Fibroblast of pulmonary artery (primary cell): ENCODE measurements at places on chromosomes 13 and 19.
A peak's percentile ranks its signal among the peaks of the same experiment; 100 is the strongest.

GRCh38 chr13:112818040-112818697 lies 128.3 kb downstream of the ATP11A start:
- no peak for DNase-seq

- DNase-seq: no peak
Observed at GRCh38 chr13:99193152-99193551, 7.5 kb upstream of the UBAC2 start.

DNA sequence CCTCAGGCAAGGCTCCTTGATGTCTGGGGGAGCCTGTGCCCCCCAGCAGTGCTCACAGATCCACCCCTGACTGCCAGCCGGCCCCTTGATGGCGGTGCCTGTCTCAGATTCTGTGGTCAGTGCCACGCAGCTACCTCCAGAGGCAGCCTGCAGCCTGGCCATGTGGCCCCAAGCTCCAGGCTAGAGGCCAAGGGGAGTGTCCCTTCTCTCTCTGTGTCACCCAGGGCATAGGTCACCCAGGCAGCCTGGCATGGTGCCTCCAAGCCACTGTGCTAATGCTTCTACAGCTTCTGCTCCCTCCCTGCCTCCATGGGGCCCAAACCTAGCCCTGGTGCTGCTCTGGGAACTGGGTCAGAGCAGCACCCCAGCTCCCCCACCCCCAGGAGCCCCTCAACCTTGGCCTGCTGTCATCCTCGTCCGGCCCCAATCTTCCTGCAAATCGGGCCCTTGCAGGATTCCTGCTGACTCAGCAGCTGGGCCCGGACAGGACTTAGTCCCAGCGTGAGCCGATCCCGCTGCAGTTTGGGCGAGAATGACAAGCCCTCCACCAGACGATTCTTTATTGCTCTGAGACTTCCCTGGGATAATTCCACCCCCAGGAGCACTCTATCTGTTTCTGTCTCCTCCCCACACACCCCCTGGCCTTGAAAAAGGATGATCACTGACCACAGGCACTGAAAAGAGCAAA lies 2.8 kb upstream of the ARL11 start:
- DNase-seq: peak; percentile 25

- peak; percentile 77 for DNase-seq
Observed at GRCh38 chr13:95524264-95524901, 28.1 kb upstream of the CLDN10 start.

- no peak for DNase-seq
Observed at GRCh38 chr19:1027650-1028061, 1.2 kb downstream of the CNN2 start.

- no peak for DNase-seq
Observed at GRCh38 chr13:98974053-98974452, 3.8 kb downstream of the DOCK9 start.

- DNase-seq: no peak
Observed at GRCh38 chr19:41604831-41605230, 22.0 kb downstream of the CEACAM4 start.

- no peak for DNase-seq
Observed at GRCh38 chr13:99859178-99860177, 112.1 kb downstream of the ZIC5 start.

DNA sequence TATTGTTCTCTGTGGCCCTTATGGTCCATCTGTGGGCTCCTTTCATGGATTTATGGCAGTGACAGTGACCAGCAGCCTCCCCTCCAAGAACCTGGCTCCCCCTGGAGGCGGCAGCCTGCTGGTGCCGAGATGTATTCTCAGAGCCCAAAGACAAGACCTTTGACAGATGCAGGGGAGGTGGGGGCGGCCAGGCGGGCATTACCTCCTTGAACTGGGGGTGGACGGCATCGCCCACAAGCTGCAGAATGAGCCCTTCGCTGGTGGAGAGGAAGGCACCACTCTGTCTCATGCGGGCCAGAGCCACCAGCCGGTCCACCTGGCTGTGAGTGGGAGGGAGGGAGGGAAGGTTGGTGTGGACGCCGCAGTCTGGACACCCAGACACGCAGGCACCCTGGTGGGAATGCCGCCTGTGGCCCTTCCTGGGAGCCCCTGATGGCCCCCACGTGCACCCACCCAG lies 6.6 kb downstream of the ISOC2 start:
- peak; percentile 54 for DNase-seq

DNA sequence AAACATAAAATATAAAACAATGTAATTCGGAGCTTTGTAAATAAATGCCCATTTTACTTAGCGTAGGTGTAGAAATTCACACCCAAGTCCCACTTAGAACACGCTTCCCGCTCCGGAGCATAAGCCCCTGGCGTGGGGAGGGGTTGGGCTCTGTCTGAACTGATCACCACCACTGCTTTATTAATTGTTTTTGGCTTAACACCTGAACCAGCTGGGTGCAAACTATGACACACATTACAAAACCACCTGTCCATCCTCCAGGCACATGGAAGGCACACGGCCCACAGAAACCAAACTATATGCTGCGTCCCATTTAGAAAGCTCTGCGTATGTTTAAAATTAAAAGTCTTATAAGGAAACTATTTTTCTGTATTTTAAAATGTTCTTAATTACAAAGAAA lies 25.9 kb downstream of the RASA3 start:
- no peak for DNase-seq

- peak; percentile 27 for DNase-seq
Observed at GRCh38 chr13:31835932-31836331, 96.6 kb downstream of the RXFP2 start.

DNA sequence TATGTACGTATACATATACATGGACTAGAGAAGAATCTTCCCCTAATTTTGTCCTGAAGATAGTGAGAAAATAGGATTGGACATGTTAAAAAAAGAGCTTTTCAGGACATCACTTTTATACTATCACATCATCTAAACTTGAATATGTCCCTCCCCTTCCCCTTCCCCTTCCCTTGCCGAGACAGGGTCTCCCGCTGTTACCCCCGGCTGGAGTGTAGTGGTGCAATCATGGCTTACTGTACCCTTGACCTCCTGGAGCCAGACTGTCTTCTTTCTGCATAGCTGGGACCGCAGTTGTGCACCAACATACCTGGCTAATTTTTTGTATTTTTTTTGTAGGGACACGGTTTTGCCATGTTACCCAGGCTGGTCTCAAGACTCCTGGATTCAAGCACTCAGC lies 6.6 kb downstream of the HNRNPM start:
- DNase-seq: no peak

DNA sequence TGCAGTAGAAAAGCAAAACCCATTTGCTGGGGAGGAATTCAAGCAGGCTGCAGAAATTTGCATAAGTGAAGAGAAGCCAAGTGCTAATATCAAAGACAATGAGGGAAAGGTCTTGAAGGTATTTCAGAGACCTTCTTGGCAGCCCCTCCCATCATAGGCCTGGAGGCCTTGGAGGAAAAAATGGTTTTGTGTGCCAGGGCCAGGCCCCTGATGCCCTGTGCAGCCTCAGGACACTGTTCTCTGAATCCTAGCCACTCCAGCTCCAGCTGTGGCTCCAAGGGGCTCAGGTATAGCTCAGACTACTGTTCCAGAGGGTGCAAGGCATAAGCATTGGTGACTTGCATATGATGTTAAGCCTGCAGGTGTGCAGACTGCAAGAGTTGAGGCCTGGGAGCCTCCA lies 463.2 kb upstream of the ATXN8OS start:
- no peak for DNase-seq

DNA sequence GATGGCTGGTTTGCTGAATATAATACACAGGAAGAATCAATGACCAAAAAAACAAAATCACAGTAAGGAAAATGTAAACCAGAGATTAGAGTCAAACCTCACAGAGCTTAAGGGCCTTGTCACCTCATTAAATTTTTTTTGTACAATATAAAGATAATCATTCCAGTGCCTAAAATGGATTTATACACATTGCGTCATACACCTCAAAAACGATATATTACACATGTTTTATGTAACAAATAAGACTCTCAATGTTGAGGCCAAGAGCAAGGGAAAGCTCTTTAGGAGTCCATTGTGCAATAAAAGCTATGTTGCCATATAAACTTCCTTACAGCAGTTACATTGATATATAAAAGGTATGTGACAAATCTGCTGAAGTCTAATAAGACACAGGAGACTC lies 856.7 kb upstream of the SLITRK1 start:
- no peak for DNase-seq

- DNase-seq: peak; percentile 24
Observed at GRCh38 chr13:31733066-31733465, 6.3 kb upstream of the RXFP2 start.

- no peak for DNase-seq
Observed at GRCh38 chr13:24788538-24788937, 24.6 kb downstream of the RNF17 start.

GRCh38 chr19:51794885-51795490 lies at the start of gene FPR3:
Gene FPR3, plus strand, starts transcription at chr19:51795157. Its CDS starts 28,592 bp downstream, at chr19:51823749.
- no peak for DNase-seq

GRCh38 chr13:40366119-40366518 lies 300.3 kb downstream of the FOXO1 start:
- DNase-seq: no peak

GRCh38 chr19:16378291-16378889 lies 53.8 kb downstream of the KLF2 start:
- no peak for DNase-seq

DNA sequence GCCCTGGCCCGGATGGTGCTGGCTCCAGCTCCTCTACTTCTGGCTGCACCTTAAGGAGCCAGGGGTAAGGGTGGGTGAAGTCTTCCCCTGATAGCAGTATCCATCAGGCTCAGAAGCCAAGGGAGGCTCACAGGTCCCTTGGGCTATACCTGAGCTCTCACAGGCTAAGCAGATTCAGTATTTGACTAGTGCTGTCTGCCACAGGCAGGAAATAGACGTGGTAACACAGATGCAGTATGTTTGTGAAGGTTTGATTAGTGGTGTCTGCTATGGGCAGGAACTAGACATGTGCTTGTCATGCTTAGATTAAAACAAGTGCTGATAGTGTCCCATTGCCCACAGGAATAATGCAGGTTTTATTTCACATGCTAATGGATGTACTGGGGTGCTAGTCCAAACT lies 4.0 kb downstream of the SYT5 start:
- no peak for DNase-seq

- peak; percentile 20 for DNase-seq
Observed at GRCh38 chr13:59790626-59791025, 373.1 kb downstream of the DIAPH3 start.

DNA sequence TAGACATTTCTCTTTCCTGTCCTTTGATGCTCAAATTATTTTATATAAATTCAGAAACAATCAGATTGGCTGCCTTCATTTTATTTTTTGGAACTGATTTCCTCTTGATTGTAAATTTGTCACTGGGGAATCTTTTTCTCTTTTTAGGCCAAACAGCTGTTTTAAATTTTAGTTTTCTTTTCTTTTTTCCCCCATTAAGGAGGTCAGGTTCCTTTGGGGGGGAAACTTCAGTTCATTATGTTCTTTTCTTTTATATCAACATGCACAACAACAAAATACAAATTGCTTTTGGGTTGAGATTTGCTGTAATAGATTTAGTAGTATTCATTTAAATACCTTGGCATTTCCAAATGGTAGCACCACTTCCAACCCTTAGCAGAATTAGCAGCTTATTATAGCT lies 264.8 kb upstream of the SPRY2 start:
- no peak for DNase-seq
